ENCODE measurements at places on chromosomes 2 and 18.

DNA sequence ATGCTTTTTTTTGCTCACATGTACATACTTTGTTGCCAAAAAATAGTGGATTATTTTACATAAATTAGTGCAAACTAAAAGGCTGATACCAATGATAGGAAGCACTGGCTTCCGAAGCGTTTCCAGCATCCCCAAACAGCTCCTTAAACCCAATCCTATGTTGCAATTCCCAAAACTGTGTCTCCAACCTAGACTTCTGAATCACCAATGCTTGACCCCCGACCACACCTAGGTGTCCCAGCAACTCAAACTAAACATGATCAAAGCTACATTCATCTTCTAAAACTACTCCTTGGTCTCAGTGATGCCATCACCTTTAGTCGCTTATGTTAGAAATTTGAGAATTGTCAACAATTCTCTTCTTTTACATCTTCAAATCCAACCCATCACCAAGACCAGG is 13.4 kb downstream of the ATP8B1 start:
- peak; percentile 75 for DNase-seq

DNA sequence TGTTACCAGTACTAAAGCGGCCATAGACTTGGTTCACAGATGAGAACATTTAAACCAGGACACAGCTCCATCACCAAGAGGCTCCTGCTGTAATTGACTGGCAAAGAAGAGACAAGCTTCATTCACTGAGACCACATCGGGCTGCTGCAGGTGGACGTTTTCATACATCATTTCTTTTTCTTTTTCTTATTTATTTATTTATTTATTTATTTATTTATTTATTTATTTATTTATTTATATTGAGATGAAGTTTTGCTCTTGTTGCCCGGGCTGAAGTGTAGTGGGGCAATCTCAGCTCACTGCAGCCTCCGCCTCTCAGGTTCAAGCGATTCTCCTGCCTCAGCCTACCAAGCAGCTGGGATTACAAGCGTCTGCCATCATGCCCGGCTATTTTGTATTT is 33.6 kb upstream of the PDCL3 start:
- no peak for DNase-seq

- no peak for DNase-seq
These were observed 52.9 kb downstream of the REL start for GRCh38 chr2:60934165-60934722.

DNA sequence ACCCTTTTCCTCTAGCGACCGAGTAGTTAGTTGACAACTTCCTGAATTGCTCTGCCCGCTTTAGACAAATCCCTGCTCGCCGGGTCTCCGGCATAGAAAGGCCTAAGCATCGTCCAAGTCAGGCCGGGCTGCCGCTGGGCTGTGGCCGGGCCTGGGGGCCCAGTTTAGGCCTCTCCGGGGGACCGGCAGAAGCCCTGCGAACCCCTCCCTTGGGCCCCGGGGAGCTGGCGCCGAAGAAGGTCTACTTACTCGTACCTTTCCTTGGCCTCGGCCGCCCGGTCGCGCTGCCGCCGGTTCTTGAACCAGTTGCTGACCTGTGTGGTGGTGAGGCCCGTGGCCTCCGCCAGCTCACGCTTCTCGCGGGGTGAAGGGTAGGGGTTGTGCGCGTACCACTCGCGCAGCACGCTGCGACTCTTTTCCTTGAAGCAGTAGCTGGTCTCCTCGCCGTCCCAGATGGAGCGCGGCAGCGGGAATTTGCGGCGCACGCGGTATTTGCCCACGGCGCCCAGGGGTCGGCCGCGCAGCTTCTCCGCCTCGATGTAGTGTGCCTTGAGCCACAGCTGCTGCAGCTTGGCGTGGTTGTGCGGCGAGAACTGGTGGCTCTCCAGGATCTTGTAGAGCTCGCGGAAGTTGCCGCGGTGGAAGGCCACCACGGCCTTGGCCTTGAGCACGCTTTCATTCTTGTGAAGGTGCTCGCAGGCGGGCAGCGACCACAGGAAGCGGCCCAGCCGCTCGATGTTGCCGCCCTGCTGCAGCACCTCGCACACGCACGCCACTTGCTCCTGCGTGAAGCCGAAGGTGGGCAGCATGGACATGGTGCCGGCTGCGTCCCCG is 739 bp downstream of the SIX2 start:
- no peak for DNase-seq

DNA sequence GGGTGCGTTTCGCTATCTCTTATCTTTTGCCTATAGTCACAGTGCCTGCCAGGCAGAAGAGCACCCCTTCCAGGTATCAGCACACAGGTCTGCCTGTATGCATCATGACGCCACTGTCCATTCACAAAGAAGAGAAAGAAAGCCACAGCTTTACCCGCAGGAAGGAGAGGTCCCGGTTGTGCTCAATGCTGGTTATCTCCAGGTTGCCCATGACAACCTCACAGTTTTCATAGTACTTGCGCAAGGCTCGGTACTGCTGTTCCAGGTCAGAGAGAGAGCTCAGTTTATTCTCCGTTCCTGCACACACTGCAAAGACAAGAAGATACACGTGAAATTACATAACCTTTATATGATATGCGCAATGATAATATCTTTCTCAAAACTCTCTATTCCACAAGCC is 414.0 kb downstream of the ERBB4 start:
- peak; percentile 52 for DNase-seq

DNA sequence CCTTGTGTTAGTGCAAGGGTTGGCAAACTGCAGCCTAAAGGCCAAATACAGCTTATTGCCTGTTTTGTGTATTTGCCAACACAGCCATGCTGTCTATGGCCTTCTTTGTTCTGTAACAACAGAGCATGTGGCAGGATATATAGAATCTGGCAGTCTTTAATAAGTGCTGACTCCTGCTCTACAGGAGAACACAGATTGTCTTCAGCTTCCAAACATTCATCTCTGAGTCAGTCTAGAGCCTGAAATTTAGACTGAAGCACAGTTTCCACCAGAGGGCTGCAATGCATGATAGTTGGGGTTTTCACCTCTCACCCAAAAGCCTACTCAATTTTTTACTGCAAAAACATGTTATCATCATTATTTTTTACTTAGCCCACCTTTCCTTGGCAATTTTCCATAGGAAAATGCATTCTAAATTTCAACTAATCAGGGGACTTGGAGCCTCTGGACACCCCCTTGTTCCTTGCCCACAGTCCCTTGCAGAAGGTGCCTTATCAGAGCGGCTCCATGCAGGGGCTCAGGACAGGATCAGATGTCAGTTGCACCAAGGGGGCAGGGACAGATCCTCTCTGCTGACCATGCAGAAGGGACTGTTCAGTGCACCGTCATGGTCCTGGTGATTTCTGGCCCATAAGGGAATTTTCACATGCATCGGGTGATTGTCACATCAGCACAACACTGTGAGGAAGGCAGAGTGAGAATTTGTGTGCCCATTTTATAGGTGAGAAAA is 12.4 kb downstream of the IL37 start:
- no peak for DNase-seq

DNA sequence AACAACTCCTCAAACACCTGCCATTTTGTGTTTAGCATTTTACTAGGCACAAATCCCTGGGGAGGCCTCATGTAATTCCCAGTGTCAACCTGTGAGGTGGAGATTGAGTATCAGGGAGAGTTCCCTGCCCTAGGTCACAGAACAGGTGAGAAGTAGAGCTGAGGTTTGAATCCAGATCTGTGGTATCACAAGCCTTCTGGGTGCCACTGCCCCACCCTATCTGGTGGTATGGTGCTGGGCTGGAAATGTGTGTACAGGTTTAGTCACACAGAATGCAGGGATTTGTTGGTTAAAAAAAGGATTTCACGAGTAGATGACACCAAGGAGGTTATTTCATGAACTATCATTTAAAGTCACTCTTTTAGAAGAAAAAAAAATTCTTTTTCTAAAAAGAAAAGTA is 35.7 kb upstream of the PKDCC start:
- no peak for DNase-seq

GRCh38 chr2:216960671-216961268 is 100.9 kb upstream of the TNP1 start:
- DNase-seq, result no peak

GRCh38 chr2:23404426-23404825 is 19.4 kb downstream of the KLHL29 start:
- DNase-seq, result peak; percentile 72

DNA sequence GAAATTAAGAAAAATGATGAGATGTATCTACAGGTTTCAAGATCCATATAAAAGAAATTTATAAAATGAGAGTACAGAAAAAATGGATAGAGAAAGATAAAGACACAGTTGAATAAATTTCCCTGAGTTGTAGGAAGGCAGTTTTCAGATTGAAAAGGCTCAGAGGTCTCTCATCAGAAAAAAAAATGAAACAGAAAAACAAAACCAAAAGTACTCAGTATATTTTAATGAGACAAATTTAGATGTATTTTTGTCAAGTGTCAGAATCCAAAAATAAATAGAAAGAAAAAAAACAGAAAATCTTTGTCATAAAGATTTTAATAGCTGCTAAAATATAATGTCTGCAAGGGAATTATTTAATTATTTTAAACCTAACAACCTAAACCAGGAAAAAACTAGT is 520.5 kb downstream of the KCNJ3 start:
- no peak for DNase-seq

- DNase-seq, result no peak
These were observed 59.3 kb upstream of the RFX8 start for GRCh38 chr2:101534149-101534611.

Measured in M059J (cell line).